Left lung (tissue), 14 donors: ENCODE measurements at places on chromosomes 4 and X. TPM values are rescaled to one million over a fixed set of nuclear protein-coding genes. Genes with fewer than 3 reads are reported as not detected.

GRCh38 chr4:54781756-54782155, 124.0 kb downstream of the KIT start:
- no peak for DNase-seq

GRCh38 chr4:687048-687970, 1.6 kb downstream of the SLC49A3 start:
- DNase-seq: peak; percentile 98

- DNase-seq: no peak
Measured at GRCh38 chr4:86556791-86557415, 37.2 kb upstream of the PTPN13 start.

The NEXMIF gene
- polyA plus RNA-seq: 0.15 TPM

GRCh38 chr4:87521319-87521718, 7.9 kb downstream of the SPARCL1 start:
- DNase-seq: no peak

DNA sequence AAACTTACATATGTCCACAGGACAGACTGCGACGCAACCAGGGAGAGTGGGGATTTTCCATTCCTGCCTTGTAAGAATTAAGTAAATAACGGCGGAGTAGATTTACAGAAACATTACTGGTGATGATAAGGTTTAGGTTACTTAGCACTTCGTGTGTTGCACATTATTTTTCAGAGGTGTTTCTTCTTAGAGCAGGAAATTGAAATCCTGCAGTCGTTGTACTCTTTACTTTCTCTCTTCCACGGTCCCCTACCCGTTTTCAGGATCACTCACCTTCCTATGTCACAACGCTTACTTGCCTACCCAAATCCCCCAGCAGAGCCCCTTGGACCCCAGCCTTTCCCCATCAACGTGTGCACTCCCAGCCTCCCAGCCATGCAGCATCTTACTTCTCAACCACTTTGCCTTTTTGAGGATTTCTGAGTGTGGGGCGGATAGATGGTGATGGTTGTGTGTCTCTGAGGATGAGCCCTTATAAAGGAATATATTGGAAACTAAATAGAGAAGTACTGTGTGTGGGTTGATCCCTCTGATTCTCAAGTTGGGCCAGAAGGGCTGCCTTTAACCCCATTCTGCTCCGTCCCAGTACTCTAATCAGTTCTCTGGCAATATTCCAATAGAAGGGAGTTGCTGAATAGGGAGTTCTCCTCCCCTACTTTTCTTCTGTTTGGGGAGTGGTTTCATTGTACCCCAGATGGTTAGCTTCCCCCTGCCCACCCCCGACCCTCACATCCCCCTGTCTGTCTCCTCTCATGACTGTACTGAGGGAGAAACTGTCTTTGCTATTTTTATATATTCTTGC, 1.6 kb downstream of the MID2 start:
- DNase-seq: no peak

DNA sequence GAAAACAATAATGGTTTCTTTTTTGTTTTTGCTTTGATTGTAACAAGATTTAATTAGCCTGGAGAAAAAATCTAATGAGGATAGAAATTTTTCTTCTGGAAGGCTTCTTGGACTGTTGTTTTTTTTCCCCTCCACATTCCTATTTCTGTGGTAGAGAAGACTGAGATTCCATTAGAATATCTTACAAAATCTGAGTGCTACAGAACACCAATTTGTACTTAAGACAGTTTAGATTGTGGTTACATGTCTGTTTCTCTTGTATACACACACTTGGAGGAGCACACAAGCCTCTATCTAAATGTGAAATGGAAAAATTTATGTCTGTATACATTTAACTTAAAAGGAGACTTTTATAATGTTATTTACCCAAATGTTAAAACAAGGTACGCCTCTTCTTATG, 176.9 kb upstream of the ARSJ start:
- no peak for DNase-seq

GRCh38 chrX:17414027-17414658, 39.1 kb downstream of the NHS start:
- no peak for DNase-seq

- no peak for DNase-seq
Measured at GRCh38 chr4:184424279-184424678, 50.1 kb downstream of the IRF2 start.

DNA sequence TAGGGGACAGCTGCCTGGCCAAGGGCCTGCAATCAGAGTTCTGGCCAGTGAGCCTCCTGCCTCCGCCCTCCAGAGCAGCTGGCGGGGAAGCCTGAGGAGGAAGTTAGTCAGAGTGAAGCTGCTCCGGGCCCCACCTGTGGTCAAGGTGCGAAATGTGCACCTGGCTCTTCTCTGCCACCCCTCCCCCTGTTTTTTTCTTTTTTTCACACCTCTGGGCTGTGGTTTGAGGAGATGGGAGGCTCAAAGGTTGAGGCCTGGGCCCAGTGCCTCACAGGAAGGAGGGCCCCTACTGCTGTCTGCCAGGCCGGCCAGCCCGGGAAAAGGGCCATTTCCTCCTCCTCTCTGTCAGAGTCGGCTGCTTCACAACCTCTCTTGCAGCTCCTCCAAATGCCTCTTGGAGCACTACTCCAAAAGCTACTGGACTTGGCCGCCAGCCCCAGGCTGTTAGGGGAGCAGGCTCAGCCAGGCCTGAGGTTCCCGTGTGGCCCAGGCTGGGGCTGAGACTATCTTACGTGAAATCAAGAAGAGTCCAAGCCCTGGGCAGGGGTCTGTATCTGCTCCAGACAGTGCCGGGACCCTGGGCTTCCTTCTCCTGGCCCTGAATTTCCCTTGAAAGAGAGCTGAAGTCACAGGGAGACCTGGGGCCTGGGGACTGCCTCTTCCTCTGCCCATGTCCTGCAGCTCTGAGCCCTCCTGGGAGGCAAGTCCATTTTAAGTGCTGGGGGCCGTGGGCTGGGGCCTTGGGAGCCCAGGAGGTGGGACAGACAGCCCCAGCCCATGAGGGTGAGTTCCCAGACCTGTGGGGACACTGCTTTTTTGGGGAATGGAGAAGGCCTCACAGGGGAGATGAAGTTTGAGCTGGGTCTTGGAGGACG, 4.5 kb upstream of the CXCR3 start:
- peak; percentile 80 for DNase-seq

GRCh38 chr4:23937173-23937572, 47.3 kb upstream of the PPARGC1A start:
- no peak for DNase-seq

DNA sequence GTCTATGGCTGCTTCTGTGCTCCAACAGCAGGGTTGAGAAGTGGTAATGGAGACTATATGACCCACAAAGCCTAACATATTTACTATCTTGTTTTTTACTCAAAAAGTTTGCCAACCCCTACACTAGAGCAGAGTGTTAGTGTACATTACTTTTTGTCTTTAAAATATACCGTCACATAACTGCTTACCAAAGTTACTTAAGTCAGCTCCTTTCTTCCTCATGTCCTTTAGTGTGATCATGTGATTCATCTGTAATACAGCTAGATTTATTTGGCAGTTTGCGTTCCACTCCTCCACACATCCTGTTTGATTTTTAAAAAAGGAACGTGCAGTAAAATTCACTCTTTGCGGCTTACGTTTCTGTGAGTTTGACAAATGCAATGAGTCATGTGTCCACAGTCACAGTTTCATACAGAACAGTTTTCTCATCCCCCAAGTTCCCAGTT, 162.4 kb upstream of the GPRIN3 start:
- no peak for DNase-seq

- no peak for DNase-seq
Measured at GRCh38 chr4:48557478-48557877, 67.4 kb downstream of the ZAR1 start.

GRCh38 chrX:48957477-48957826, at the start of gene OTUD5:
Gene OTUD5, minus strand, starts transcription at chrX:48957607. Its CDS starts 37 bp downstream, at chrX:48957570.
- DNase-seq: peak; percentile 84

- DNase-seq: no peak
Measured at GRCh38 chr4:71202705-71203104, 136.1 kb upstream of the SLC4A4 start.

The PAGE5 gene
- polyA plus RNA-seq: not detected
